Type B pancreatic cell (in vitro differentiated cells): ENCODE measurements at places on chromosomes 16 and 17. TPM values are rescaled to one million over a fixed set of nuclear protein-coding genes. Genes with fewer than 3 reads are reported as not detected.
A peak's percentile ranks its signal among the peaks of the same experiment; 100 is the strongest.

DNA sequence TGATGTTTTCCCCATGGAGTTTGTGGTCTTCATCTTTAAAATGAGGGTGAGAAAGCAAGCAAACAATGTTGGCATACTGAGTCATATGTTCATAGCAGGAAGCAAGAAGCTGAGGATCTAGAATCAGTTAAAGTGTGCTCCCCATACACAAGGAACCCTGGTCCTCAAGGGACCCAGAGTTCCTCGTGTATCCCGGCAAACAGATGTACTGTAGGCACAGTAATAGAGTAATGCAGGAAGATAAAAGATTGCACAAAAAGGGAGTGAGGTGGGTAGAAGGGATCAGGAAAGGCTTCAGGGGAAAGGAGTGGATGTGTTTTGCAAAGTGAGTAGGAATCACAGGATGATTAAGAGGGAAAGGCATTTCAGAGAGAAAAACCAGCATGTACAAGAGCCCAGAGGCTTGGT is 412.3 kb upstream of the CDH11 start:
- peaks cover 12% of the 10 kb centered on the region for H3K4me1 ChIP-seq
- no peak for DNase-seq
- H3K36me3 ChIP-seq = no peaks in the 10 kb centered on the region
- no peak overlapping the region for H3K27ac ChIP-seq

GRCh38 chr16:54280751-54281150 is 5.8 kb downstream of the IRX3 start:
- H3K36me3 ChIP-seq = peaks cover 20% of the 10 kb centered on the region
- H3K27ac ChIP-seq = peak overlapping the region; percentile 44
- DNase-seq = no peak
- H3K4me3 ChIP-seq = peak overlapping the region; percentile 14
- H3K4me1 ChIP-seq = peaks cover 29% of the 10 kb centered on the region
- peaks cover 57% of the 10 kb centered on the region for H3K27me3 ChIP-seq

GRCh38 chr16:1034230-1035065 is 38.1 kb upstream of the SSTR5 start:
- no peaks in the 10 kb centered on the region for H3K36me3 ChIP-seq
- no peaks in the 10 kb centered on the region for H3K27me3 ChIP-seq
- DNase-seq = no peak
- H3K4me3 ChIP-seq = no peak overlapping the region

The SLC5A2 gene
- total RNA-seq = 0.41 TPM in 1 of 2 replicates, not detected in the other

The CCL22 gene
- total RNA-seq = 0.17 TPM in 1 of 2 replicates, not detected in the other
